ENCODE measurements at places on chromosomes 2 and 18. TPM values are rescaled to one million over a fixed set of nuclear protein-coding genes. Genes with fewer than 3 reads are reported as not detected.

- no peak for DNase-seq
These were observed 182.4 kb downstream of the SUCLG1 start for GRCh38 chr2:84276590-84277255.

Gene PPIL3
- total RNA-seq, result 106 TPM

Gene MORN2
- 22.0 TPM for total RNA-seq

- no peak for DNase-seq
These were observed 251.0 kb upstream of the RAB12 start for GRCh38 chr18:8358033-8358765.

GRCh38 chr2:22110244-22110651 lies 986.5 kb downstream of the TDRD15 start:
- no peak for DNase-seq

GRCh38 chr18:22307528-22307927 lies 110.2 kb downstream of the CTAGE1 start:
- DNase-seq, result no peak

GRCh38 chr2:226683196-226683595 lies 116.4 kb downstream of the IRS1 start:
- DNase-seq, result peak; percentile 79

- DNase-seq, result peak; percentile 71
These were observed 47.5 kb upstream of the STAM2 start for GRCh38 chr2:152222975-152223637.

GRCh38 chr18:54830260-54830659 lies 2.0 kb downstream of the RAB27B start:
- no peak for DNase-seq

DNA sequence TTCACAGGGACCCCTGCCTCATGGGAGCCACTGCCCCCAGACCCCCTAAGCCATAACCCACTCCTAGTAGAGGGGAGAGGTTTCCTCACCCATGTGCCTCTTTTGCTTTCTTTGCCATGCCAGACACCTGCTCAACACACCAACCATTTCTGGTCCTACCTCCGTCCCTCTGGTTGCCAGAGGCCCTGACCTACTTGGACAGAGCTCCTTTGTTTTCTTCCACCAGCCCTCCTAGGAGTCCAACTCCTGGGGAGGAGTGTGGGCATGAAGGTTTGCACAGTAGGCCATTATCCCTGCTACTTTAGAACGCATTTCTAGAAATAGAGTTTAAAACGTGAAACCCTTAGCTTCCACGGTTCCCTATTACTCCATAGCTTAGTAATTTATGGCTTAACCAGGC lies 76.6 kb upstream of the FAM237A start:
- DNase-seq, result no peak

DNA sequence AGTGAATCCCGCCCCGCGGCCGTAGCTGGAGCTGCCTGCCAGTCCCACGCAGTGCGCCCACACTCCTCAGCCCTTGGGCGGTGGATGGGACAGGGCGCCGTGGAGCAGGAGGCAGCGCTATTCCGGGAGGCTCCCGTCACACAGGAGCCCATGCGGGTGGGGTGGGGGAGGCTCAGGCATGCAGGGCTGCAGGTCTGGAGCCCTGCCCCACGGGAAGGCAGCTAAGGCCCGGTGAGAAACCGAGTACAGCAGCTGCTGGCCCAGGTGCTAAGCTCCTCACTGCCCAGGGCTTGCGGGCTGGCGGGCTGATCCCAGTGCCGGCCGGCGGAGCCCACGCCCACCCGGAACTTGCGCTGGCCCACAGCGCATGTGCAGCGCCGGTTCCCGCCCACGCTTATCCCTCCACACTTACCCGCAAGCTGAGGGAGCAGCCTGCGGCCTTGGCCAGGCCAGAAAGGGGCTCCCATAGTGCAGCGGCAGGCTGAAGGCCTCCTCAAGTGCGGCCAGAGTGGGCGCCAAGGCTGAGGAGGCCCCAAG lies 1152.8 kb upstream of the CELF4 start:
- no peak for DNase-seq

Gene CCDC93
- total RNA-seq, result 10.8 TPM

DNA sequence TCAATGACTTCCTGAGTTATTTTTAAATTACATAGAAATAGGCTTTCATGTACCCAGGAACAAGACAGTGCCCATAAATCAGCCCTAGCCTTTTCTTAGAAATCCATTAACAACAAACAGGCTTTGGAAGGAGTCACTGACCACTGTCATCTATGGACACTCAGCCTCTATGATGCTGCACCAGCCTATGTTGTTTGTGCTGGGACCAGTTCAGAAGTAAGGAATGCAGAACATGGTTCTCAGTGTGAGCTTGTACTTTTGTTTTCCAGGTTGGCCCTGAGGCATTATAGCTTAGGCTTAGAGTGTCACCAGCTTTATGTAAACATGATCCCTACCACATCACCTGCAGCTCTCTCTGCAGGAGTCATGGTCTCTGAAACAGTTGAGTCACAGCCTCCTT lies 335.7 kb upstream of the CDH7 start:
- no peak for DNase-seq

Gene CFAP65
- not detected for total RNA-seq

DNA sequence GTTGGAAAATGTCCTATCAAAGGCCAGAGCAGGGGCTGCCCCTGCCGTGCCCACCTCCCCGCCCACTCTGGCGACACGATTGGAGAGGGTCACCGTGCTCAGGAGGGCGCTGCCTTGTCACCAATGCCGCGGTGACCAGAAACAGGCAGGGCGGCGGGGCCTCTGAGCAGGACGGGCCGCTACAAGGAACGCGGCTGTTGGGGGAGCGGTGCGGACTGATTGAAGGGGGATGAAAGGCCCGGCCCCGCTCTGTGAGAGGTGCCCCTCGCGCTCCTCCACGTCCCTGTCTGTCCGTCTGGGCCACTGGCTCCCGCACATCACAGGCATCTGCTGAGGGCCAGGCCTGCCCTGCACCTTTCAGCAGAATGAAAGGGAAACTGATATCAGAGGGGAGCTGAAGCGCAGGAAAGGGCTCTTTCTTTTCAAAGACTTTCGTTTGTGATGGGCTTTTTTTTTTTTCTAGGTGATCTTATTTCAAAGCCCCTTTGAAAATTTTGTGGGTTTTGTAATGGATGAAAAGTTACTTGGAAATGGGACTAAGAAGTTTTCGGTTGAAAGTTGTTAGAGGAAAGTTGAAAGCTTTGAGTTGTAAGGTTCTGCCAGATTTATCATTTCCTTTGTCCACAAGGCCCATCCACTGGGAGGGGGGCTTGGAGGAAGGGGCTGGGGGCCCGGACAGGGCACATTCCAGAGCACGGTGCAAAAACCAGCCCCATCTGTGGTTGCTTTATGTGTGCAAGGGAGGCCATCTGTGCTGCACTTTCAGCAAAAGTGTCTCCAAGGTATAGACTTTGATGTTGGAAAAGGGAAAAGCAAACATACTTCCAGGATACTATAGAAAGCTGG lies 244.2 kb downstream of the KLHL29 start:
- DNase-seq, result no peak

DNA sequence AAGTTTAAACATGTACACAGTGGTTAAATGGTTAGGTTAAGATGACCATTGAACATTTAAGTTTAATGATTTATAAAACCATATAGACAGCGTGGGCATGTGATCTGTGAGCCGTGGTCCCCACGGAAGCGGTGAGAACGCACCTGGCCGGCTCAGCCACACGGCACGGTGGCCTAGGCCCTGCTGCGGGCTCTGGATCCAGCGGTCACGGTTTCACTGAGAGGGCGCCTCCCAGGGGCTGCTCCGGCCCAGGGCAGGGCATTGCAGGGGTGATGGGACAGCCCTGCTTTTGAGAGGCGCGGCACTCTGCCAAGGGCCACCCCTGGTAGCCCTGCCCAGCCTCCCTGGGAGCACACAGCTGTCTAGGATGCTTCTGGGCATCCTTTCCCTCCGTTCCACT lies 124.9 kb downstream of the RGPD3 start:
- no peak for DNase-seq

Gene SLC8A1
- 22.5 TPM for total RNA-seq

GRCh38 chr2:204293884-204294747 lies 251.2 kb upstream of the PARD3B start:
- no peak for DNase-seq

DNA sequence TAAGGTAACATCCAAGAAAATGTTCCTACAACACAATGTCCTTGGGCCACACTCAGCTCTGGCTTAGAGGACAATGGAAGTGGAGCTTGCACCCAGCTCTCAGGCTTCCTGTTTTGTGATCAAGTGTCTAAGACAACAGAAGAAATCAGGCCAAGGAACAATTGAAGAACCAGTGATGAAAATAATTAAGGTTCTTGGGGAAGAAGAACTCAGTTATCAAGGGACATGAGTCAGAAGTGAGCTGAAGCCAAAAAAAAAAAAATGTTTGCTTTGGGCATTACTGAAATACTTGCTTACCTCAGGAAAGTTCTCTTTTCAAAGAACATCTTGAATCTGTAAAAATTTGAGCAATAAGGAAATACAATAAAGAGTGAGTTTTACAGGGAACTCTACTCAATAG lies 299.0 kb downstream of the FBXO15 start:
- no peak for DNase-seq

- peak; percentile 33 for DNase-seq
These were observed 82.8 kb downstream of the TEX51 start for GRCh38 chr2:126981476-126981875.

DNA sequence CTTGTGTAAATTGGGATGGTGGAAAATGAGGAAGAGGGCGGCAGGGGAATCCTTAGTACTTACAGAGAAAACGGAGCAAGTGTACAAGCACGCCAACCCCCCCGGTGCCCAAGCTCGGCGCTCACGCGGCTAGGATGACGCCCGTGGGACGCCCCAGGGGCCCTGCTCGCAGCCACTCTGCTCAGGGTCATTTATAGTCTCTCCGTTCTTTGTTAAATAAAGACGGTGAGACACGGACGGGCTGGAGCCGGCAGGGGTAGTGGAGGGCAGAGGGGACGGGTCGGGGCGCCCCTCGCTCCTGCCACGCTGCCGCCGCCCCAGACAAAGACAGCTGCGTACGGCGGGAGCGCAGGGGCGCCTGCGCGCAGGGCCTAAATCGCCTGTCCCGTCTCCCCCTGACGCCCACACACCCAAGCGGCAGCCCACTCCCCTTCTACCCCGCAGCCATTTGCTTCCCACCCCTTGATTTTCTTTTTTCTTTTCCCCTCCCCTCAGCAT lies 37.8 kb downstream of the PCBP1 start:
- DNase-seq, result peak; percentile 52

GRCh38 chr2:239726091-239726591 lies 299.0 kb downstream of the NDUFA10 start:
- no peak for DNase-seq

DNA sequence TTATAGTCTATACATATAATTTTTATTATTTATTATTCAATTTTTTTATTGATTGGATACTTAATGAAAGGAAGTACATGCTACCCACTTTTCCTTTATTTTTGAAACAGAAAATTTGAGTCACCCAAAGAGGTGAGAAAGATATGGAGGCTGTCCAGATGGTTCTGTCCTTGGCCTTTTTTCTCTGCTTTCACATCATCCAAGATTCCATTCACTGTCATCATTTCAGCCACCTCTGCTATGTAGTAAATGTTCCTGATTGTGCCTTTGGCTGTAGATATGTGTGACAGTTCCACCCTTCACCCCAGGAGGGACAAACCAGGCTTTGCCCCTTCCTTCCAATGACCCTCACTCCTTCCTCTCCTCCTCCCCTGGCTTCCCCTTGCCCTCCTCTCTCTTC lies 675.7 kb upstream of the ID2 start:
- no peak for DNase-seq

Gene NYAP2
- total RNA-seq, result not detected

DNA sequence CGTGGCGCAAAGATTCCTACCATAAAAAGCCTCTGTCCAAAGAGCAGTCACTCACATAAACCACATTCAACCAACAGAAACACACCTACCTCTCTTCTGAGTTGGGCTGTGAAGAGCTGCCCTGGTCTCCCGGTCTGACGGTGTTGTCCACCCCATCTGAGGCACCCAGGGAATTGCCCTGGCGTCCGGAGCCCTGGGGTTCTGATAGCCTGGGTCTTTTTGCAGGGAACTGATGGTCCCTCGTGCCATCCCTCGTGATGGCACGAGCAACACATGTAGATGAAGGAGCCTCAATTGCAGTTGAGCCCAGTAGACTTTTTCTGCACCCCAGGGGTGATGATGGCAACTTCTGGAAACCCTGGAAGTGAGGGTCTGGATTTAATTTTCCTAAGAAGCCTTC lies 13.8 kb downstream of the HJURP start:
- no peak for DNase-seq

GRCh38 chr2:38159191-38159590 lies 83.2 kb upstream of the CYP1B1 start:
- no peak for DNase-seq

DNA sequence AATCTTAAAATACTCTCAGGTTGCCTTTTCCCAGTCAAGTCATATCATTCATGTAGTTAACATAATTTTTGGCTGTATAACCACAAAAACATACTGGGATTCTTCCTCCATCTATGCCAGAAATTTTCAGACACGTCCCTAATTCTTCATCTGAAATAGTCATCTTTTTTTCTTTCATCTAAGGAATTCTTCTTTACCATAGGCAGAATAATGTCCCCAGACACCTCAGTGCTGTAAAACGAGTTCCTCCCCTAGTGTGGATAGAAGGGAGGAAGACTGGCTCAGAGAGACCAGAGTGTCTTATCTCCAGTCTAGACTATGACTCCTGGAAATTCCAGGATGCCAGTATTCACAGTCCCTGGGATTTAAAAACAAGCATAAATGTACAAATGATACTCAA lies 127.8 kb downstream of the MREG start:
- DNase-seq, result no peak

Gene CABLES1
- 7.1 TPM for total RNA-seq

Gene FSHR
- total RNA-seq, result not detected

DNA sequence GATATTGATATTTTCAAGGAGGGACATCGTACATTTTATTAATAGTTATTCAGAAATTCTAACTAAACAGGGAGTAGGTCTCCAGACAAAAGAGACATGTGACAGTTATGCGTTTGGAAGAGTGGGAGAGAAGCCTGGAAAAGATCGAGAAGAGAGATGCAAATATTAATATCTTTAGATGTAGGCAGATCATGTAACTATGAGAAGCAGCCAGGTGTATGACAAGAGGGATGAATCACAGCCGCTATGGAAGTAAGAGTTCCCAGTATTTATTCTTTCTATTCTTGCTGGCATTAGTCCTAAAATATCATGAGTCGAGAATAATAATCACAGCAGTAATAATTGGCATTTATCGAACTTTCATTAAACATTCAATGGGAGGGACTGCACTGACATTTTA lies 140.2 kb downstream of the CSRNP3 start:
- no peak for DNase-seq

Data from LHCN-M2 (cell line).